ENCODE measurements at places on chromosomes 6 and 20. TPM values are rescaled to one million over a fixed set of nuclear protein-coding genes. Genes with fewer than 3 reads are reported as not detected.

SIRPD gene
- 0.20 TPM for total RNA-seq

TAAR1 gene
- total RNA-seq, result not detected

CCN6 gene
- total RNA-seq, result not detected

CD24 gene
- total RNA-seq, result 0.14 TPM

HCRTR2 gene
- total RNA-seq, result not detected

IPCEF1 gene
- total RNA-seq, result 9.5 TPM

Data from T-helper 2 cell treated with Interferon-gamma antibody and Interleukin-4, amounts not matched to agents 100 ng/mL and 5 ng/mL, for 36 hours (primary cell).